ENCODE measurements at places on chromosomes 4 and X.

GRCh38 chr4:20251796-20252655 is at the start of gene SLIT2:
SLIT2 (plus strand) TSS chr4:20251905; CDS start chr4:20253816, 1,911 bp downstream.
- no peak for DNase-seq

- no peak for DNase-seq
Measured at GRCh38 chr4:14361084-14361483, 641.2 kb upstream of the CPEB2 start.

- DNase-seq, result no peak
Measured at GRCh38 chrX:22746081-22746480, 253.7 kb upstream of the DDX53 start.

DNA sequence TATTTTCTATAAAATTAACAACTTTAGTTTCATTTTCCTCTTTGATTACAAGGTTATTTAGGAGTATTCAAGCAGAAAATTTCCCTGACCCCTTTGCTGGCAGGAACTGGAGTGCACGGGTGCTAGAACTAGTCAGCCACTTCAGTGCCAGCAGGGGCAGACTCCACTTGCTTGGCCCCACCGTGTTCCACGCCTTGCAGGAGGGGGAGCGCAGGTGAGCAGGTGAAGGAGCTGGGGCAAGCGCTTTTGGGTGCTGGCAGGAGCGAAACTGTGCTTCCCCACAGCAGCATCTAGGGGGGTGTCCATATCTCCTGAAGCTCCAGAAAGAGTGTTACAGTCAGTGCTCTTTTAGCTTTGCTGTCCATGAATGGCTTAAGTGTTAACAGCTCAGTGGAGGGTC is 45.5 kb downstream of the MID2 start:
- no peak for DNase-seq

- DNase-seq, result no peak
Measured at GRCh38 chr4:93303440-93303839, 525.1 kb upstream of the ATOH1 start.

- DNase-seq, result no peak
Measured at GRCh38 chr4:81688085-81688484, 216.4 kb upstream of the RASGEF1B start.

- no peak for DNase-seq
Measured at GRCh38 chr4:82770607-82771006, 28.0 kb downstream of the SCD5 start.

- no peak for DNase-seq
Measured at GRCh38 chrX:49901048-49901447, 21.3 kb upstream of the CLCN5 start.

GRCh38 chr4:23225564-23225963 is 532.8 kb downstream of the GBA3 start:
- DNase-seq, result no peak

DNA sequence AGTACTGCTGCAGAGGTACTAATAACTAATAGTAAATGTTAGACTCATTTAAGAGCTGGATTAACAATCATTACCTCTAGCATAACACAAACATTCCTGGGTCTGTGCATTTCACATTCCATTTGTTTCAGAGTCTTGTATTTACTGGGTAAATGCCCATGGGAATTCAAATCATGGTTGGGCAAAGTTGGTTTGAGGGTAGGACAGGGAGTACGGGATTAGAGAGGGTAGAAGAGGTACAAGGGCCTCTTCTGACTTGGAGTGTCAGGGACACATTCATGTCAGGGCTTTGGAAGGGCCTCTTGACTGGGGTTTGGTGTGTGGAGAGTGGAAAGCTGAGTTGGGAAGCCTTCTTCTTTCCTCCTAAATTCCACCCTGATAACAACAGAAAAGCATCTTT is 65.9 kb downstream of the WWC2 start:
- DNase-seq, result no peak

DNA sequence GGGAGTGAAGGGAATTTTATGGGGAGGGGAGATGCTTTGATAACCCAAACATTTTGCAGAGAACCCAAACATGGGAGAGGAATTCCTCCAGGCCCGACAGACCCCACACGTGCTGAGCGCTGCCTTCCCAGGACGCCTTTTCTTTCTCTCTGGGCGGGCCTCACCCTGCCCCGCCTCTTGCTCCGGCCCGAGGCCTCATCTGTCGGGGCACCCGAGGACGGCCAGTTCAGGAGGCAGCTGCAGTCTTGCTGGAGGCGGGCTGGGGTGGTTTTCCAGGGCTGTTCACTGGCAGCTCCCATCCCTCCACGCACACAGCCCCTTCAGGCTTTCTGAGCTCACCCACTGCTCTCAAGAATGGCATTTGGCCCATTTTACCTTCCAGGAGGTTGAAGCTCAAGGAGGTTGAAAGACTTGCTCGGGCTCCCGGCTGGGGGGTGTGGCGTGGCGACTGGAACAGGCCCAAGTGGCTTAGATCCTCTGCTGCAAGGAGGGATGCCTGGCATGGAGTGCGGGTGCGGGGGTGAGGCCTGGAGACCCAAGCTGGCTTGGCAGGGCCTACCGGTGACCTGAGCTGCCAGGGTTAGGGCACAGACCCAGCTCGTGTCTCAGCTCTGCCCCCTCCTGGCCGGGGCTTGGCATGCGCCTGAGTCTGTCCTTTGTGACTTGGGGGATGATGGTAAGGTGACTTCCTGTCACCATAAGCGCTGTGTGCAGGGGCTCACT is 99.2 kb downstream of the PSAPL1 start:
- DNase-seq, result no peak

- no peak for DNase-seq
Measured at GRCh38 chr4:56360071-56360470, 27.2 kb downstream of the AASDH start.

DNA sequence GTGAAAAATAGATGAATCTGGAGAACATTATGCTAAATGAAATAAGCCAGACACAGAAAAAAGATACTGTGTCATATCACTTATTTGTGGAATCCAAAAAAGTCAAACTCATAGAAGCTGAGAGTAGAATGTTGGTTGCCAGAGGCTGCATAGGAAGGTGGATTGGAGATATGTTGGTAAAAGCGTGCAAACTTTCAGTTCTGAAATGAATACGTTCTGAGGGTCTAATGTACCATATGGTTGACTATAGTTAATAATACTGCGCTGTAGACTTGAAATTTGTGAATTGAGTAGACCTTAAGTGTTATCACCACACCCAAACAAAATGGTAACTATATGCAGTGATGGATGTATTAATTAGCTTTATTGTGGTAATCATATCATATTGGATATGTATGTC is 45.0 kb upstream of the UPRT start:
- no peak for DNase-seq

DNA sequence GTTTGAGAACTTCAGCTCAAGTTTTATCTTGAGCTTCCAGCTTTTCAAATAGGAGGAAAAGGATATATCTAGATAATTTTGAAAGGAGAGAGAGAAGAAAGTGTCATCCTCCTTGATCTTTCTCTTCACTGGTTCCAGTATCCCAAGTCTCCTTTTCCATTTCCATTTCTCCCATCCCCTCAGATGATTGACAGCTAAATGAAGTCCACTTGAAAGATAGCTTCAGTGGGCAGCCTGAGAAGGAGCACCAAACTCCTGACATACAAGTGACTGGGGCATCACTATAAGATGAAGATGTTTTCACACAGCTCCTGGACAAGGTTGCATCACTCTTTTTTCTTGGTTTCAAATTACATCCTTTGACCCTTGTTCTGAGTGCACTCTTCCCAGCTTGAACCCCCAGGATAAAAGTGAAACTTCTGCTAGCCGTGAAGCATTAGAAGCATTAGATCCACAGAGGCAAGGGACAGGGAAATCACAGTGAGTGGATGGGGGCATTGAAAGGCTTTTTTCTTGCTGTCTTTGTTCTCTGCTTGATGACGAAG is 17.5 kb upstream of the MAGEA10 start:
- no peak for DNase-seq

DNA sequence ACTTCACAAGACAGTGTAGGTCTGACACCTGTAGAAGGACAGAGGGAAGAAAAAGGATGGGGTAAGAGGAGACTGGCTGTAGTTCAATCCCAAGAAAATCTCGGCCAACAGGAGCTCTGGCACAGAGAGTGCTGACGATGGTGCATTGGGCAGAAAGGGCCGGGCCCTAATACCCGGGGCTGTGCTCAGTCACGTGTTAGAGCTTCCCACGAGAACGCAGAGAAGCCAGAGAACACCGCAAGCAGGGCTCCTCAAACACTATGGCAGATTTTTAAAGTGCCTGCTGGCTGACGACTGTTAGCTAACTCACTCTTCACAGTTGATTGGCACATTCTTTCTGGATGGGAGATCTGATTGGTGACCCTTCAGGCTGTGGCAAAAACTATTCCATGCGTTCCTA is 35.5 kb downstream of the EREG start:
- no peak for DNase-seq

GRCh38 chr4:139312552-139313332 is 10.5 kb upstream of the NDUFC1 start:
- DNase-seq, result no peak

- no peak for DNase-seq
Measured at GRCh38 chr4:73211968-73212367, 46.6 kb downstream of the ANKRD17 start.

GRCh38 chrX:373641-374471 is 12.9 kb downstream of the PPP2R3B start:
- peak; percentile 12 for DNase-seq

- no peak for DNase-seq
Measured at GRCh38 chr4:148054275-148054674, 322.4 kb downstream of the ARHGAP10 start.

DNA sequence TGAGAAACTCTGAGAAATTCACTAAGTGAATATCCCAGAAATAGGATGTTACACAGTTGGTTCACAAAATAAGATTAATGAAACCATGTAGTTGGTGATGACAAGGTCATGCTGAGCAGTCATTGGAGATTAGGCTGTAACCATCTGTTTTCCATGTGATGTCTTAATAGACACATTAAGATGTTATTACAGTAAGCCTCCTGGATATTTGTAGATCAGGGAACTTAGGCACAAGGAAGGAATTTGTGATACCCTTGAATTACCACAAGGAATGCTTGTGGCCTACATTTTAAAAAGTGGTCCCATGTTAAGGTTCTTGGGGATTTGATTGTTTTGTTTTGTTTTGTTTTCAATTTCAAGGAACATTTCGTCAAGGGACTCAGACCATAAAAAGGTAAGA is 185.6 kb upstream of the BANK1 start:
- no peak for DNase-seq

DNA sequence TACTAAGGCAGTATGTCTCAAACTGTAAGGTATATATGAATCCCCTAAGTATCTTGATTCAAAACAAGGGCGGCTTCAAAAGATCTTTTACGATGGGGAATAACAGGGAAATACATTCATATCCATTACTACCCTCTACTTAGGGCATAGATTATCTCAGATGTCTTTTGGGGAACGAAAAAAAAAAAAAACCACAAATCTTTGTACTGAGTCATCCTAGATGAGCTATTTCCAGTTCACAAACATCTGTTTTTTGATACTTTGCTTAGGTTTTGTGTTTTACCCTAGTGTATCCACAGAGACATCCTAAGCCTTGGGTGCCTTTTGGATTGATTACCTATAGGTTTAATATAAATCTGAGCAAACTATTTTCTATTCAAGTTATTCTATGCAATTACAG is 457.2 kb downstream of the NLGN4X start:
- DNase-seq, result no peak

DNA sequence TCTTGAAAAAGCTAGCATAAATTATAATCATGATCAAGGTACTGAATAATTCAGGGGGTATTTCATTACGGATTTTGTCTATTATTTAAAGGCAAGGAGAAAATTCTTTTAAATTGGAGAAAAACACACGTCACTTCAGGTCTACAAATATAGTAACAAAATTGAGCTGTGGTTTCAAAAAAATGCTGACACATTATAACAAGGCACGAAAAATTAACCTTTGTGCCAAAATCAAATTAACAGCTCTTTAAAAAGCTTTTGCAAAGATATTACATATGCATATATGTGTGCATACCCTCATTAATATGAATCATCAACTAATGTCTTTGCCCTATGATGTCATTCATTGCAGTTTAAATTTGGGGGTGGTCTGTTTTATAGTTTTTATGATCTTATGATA is 44.3 kb downstream of the UNC5C start:
- DNase-seq, result no peak

GRCh38 chr4:156763511-156763910 is 208.1 kb downstream of the PDGFC start:
- no peak for DNase-seq

DNA sequence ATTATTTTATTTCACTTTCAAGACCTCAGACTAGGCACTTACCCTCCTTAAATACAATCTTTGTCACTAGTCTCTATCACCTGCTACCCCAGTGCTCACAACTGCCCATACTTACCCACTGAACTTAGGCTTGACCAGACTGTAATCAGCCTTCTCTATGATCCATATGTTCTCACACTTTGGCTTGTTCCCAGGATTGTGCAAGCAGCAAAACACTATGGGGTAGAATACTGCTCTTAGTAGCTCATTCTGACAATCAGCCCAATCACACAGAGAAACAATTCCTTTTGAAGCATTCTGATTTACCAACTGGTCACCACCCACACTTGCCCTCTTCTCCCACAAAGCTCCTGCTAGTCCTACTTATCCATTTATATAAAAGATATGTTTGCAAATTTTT is 878.3 kb downstream of the FSTL5 start:
- no peak for DNase-seq

DNA sequence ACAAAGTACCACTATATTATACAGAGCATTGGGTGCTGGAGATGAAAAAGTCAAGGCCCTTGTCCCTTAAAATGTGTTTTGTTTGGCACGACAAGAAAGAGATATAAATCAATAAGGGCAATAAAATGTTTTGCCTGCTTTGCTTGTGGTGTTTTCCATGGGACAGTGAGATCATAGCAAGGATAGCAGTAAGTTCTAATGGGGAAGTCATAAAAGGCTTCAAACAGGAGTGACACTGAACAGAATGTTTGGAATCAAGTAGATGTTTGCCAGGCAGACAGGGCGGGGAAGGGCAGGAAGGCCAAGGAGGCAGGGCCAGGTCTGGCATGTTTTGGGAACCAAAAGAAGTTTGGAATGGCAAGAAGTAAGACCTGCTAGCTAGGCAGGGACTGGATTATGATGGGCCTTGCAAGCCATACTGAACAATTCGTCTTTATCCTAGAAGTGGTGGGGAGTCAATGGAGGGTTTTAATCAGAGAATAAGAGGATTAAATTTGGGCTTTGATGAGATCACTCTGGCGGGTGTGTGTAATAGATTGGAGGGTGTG is 16.4 kb downstream of the FGF2 start:
- no peak for DNase-seq
